ENCODE measurements at places on chromosomes 3 and 15.

- no peak for DNase-seq
Measured at GRCh38 chr15:81043281-81043934, 42.7 kb downstream of the TLNRD1 start.

DNA sequence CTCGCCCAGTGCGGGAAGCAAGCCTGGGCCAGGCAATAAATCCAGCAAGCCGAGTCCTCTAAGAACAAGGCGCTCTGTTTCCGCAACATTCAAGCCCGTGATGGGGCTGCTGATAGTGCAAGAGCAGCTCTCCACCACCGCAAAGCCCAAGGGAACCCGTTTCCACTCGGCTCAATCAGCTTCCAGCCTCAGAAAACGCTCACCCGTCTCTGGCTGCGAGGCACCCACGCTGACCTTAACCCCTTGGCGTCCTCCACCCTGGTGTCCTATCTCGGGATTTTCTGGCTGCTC, 17.8 kb downstream of the SPATA12 start:
- DNase-seq = no peak

DNA sequence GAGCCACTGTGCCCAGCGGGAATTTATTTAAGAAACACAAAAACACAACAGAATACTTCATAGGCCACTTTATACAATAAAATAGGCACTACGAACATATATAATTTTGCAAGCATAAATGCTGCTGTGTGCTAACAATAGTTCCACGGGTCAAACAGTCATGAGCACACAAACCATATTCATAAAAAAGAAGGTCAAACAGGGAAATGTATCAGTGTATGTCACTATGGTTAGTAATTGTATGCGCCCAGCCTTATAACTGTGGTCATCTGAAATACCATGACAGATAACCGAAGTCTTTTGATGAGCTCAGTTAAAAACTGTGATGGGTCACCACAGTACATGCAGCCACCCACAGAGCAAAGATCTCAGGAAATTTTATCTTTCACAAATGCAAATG, 38.1 kb upstream of the NR2C2 start:
- DNase-seq = no peak

DNA sequence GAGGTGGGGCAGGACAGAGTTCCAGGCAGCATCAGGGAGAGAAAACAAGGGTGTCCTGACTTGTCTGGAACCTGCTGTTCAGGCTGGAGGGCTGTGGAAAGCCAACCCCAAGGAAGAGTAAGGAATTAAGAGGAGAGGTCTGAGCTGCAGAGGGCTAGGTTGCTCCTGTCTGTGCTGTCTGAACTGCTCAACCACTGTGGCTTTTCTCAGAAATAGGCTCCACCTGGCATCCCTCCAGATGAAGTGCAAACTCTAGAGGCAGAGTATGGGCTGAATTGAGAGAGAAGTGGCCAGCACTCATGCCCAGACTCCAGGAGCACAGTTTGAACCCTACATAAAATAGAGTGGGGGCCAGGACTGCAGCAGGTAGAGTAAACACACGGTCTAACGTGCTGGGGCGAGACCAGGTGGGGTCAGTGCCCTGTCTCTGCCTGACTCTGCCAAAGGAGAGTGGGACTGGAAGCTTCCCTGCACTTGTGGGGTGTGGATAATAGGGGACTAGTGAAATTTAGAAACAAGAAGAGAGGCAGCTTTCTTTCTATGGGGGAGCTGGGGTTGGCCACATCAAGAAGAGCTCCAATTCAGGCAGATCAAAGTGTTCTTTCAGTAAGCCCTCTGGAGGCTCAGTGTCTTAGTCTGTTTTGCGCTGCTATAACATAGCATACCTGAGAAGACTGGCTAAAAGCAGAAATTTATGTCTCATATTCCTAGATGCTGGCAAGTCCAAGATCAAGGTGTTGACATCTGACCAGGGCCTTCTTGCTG, 28.0 kb upstream of the MNS1 start:
- no peak for DNase-seq

DNA sequence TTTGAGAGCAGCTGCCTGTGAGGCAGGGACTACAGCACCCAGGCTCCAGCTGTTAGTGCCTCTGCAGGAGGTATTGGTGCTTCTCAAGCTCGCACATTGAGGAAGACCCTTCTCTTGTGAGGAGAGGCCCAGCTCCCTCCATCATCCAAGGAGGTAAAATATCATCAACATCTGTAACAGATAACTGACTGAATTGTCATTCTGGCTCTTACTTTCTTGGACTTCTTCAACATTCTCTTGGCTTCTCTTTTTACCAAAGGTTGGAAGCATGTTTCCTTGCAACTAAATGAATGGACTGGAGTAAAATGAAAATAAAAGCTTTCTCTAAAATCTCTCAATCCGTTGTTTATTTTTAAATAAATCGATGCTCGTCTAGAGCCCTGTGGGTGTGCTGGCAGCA, 53.1 kb upstream of the PXYLP1 start:
- no peak for DNase-seq
